ENCODE measurements at places on chromosomes 1 and 21.

GRCh38 chr1:191993549-191993948, 164.7 kb upstream of the RGS18 start:
- no peak for DNase-seq

DNA sequence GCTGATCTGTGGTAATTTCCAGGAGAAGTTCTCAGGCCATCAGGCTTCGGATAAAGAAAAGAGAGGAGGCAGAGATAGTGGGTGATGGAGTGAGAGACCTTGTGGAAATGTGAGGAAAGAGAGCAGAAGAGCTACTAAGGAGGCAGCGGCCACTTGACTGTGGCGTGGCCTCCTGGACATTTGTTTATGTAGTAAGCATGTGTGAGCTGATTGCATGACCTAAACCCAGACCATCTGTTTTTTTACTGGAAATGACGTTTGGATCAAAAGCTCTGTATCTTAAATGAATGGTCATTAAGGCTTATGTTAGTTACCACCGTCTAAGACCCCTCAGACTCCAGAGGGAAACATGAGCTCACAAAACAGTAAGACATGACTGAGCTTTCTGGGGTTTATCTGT, 13.6 kb downstream of the ATP1B1 start:
- no peak for DNase-seq

GRCh38 chr1:94106716-94107115, 14.2 kb downstream of the ABCA4 start:
- no peak for DNase-seq

- DNase-seq = no peak
Observed at GRCh38 chr1:102942324-102942723, 166.0 kb downstream of the COL11A1 start.

All from T-helper 1 cell (primary cell).